ENCODE measurements at places on chromosomes 3 and 15. TPM values are rescaled to one million over a fixed set of nuclear protein-coding genes. Genes with fewer than 3 reads are reported as not detected.

- no peak for DNase-seq
Observed at GRCh38 chr15:28252831-28253230, 69.1 kb downstream of the HERC2 start.

DNA sequence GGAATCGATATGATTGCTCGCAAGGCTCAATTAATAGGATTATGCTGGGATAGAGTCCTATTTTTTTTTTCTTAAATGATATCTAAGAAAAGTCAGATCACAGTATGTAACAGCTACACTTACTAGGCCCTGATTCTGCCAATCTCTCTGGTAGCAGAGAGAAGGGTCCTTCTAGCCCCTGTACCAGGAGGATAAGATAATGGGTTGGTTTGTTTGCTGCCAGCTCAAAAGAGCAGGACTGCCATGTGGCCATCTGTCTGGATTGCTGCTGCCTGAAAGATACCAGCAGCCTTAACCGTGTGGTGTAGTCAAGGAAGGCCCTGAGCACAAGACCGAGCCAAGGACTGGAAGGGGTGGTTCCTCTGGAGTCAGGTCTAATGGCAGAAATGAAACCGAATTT, 236.4 kb downstream of the KLF13 start:
- no peak for DNase-seq

The NUDT16 gene
- 7.9 TPM for total RNA-seq

The MYL3 gene
- not detected for total RNA-seq

DNA sequence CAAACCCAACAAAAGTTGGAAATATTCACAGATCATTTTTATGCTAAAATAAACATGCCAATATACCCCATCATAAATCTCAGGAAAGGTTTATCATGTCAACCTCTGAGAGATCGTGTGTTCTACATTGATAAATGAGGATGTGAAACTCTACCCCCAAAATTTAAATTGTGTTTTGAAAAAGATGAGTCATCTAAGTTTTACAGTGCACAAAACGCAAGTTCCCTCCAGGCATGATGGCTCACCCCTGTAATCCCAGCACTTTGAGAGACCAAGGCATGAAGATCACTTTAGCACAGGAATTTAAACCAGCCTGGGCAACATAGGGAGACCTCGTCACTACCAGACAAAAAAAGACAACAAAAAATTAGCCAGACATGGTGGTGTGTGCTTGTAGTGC, 1487.0 kb upstream of the GBE1 start:
- peak; percentile 84 for DNase-seq

GRCh38 chr15:35505809-35506208, 40.2 kb downstream of the DPH6 start:
- DNase-seq: no peak

- no peak for DNase-seq
Observed at GRCh38 chr3:129702934-129703712, 96.6 kb upstream of the PLXND1 start.

The PLSCR1 gene
- 48.8 TPM for total RNA-seq

DNA sequence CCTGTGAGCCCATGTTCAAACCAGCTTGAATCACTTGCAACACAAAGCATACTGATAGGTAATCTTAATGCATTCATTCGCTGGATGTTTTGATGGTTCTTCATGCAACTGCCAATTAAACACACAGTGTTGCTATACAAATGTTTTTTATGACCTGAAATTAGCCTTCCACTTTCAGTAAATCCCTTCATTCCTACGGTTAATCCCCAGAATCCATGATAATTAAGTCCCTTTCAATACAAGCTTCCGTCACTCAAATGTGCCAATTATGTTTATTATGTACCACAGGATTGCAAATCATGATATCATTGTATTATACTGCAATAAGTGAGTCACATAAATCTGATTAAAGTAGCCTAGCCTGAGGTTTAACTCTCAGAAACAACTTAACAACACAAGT, 14.5 kb upstream of the LYZL4 start:
- no peak for DNase-seq

DNA sequence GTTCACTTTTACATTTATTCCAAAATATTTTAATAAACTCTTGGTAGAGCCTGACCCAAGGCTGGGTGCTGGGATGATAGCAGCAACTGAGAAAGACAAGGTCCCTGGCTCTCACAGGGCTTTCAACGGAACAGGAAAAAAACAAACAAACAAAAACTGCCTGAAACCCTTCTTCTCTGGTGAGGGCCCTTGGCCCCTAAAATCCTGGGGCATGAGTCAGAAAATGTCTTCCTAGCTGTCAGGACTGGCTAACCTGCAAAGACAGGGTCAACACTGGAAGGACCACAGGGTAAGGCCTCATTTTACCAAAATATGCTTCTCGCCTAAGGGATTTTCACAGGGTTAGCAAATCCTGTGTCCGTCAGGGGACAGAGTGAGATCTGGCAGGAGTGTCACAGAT, 45.7 kb upstream of the WNT5A start:
- no peak for DNase-seq

The PPARG gene
- 208 TPM for total RNA-seq

- DNase-seq: no peak
Observed at GRCh38 chr3:45567730-45568172, 26.8 kb upstream of the LIMD1 start.

The CLDN16 gene
- total RNA-seq: not detected

The OSTN gene
- 0.35 TPM for total RNA-seq

- DNase-seq: no peak
Observed at GRCh38 chr3:157156837-157157635, 2.9 kb downstream of the CCNL1 start.

DNA sequence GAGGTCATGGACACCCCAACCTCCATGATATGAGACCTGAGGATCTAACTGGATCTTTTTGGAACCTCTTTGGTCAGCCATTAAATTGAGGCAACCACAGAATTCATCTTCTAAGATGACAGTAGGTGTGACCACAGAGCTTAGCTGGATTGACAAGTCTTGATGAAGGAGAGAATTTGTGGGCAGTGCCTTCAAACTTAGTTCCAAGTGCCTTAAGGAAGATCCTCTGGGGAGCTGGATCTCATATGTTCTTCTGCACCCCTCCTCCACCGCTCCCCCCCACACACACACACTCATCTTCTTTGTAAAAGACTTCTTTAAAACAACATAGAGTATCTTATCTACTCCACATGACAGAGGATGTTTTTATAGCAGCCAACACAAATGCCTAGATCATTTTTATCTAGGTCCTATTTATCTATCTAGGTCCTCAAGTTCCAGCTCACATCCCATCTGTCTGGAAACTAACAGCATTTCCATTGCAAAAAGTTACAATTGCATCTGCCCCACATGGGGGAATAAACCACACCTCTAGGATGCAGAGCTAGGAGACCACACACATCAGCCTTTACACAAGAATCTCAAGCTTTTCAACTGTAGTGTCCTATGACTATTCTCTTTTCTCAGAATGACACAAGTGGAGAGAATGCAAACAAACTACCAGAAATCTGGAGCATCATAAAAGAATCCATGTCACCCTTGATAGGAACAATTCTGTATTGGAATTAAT, 37.4 kb downstream of the WWTR1 start:
- peak; percentile 26 for DNase-seq

The CHRM5 gene
- total RNA-seq: 0.04 TPM

DNA sequence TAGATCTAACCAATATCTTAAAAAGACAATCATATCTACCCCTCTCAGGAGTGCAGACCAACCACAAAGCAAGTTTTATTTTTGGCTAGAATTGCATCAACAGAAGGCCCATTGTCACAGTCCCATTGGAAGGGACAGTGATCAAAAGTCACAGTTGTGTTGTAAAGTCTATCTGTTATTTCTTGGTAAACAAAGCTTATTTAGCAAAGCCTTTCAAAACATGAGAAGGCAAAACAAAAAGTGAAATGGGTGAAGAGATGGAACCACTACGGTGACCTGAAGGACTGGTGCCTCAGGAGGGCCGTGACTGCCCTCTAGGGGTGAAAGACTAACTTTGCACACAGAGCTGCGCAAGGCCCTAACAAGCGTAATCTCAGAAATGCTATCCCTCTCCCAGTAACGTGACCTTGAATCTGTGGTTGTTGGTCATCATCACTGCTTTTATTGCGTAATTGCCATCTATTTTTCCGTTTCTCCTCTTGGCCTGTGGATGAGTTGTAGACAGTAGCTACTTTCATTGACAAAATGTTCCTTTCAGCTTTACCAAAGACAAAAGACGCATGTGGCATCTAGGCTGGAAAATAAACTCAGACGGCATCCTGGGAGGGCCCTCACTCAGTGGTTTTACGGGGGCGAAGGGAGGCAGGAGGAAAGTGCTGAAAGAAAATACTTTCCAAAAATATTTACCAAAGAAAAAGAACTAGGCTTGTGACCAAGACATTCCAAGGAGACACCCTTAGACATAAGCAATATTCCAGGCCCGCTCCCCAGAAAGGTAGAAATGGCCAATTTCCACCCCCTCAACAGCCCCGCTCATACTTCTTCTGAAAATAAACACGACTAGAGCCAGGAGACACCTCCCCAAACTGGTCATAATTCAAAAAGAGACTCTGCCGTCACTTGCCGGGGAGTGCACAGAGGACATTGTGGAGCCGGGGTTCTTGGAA, 79.4 kb downstream of the FRMD4B start:
- peak; percentile 64 for DNase-seq

GRCh38 chr15:40094156-40094555, 14.5 kb downstream of the BMF start:
- DNase-seq: no peak

All from PC-3 (cell line).